Fibroblast of skin of right biceps (primary cell): ENCODE measurements at places on chromosomes 2 and 18.
A peak's percentile ranks its signal among the peaks of the same experiment; 100 is the strongest.

DNA sequence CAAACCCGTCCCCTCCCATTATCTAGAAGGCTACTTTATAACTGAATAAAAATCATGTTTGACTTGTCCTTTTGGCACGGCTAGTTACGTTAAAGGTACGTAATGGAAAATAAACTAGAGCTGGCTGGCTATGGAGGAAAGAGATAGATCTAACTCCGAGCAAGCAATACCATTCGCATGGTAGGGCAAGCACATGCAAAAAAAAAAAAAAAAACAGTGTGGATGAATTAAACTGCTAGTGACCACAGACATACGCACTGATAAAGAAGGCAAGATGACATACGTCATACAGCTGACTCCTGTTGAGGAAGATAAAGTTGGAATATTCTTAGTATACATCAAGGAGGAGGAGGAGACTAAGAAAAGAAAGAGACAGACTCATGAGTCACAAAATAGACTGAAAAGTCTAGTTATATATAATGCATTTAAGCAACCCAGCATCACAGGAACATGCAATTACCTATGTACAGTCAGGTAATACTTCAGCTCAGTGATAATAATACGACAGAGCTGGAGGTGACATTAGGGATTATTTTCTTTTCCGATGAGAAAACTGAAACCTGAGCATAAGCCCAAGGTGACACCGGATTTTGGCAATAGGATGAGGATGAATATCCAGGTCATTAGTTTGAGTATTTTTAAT is 37.9 kb upstream of the NARS1 start:
- peak; percentile 43 for DNase-seq

DNA sequence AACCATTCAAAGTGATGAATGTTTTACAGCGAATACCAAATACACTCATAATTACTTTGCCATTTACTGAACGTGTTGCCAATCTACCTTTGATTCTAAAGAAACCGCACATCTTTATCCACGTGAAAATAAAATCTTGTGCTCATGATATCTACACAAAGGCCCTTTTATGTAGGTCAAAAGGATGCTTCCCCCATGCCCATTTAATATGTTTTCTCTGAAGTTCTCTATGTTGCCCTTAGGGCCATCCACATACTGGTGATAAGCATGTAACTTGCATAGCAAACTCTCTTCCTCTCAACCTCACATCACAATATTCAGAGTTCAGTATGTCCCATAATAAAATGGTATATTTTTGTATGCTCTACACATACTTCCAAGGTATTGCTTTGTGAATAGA is 380.0 kb upstream of the FIGN start:
- DNase-seq, result no peak

DNA sequence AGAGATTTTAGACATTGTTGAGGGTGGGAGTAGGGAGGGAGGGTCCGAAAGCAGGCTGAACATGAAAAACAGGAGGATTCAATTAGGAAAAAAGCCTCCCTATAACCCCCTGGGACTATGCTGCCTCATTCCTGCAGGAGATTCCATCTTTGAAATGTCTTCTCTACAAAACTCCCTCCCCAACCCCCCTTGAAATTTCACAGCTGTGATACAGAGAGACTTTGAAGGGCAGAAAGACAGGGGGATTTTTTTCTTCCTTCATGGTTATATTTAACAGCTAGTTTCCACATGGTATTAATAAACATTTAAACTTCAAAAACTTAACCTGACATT is 57.6 kb downstream of the TRIB2 start:
- DNase-seq, result peak; percentile 85

- DNase-seq, result peak; percentile 94
Observed at GRCh38 chr2:190835303-190835930, 45.2 kb upstream of the GLS start.
